ENCODE measurements at places on chromosomes 13 and 19.

DNA sequence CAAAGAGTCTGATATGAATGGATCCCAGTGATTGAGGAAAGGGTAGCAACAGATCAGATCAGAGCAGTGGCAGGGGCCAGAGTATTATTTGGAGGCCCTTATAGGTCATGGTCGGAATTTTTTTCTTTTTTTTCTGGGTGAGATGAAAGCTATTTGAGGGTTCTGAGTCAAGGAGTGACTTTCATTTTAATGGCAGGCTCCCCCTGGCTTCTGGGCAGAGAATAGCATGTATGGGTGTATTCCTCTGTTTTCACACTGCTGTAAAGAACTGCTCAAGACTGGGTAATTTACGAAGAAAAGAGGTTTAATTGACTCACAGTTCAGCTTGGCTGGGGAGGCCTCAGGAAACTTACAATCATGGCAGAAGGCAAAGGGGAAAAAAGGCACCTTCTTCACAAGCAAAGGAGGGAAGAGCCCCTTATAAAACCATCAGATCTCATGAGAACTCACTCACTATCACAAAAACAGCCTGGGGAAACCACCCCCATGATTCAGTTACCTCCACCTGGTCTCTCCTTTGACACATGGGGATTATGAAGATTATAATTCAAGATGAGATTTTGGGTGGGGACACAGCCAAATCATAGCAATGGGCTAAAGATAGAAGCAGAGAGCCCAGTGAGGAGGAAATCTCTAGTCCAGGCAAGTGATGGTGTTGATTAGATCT lies 3.0 kb upstream of the SLC6A16 start:
- peak; percentile 24 for DNase-seq

- DNase-seq: no peak
Measured at GRCh38 chr19:47618771-47619170, 9.8 kb downstream of the BICRA start.

- no peak for DNase-seq
Measured at GRCh38 chr19:16033721-16034120, 42.6 kb upstream of the TPM4 start.

DNA sequence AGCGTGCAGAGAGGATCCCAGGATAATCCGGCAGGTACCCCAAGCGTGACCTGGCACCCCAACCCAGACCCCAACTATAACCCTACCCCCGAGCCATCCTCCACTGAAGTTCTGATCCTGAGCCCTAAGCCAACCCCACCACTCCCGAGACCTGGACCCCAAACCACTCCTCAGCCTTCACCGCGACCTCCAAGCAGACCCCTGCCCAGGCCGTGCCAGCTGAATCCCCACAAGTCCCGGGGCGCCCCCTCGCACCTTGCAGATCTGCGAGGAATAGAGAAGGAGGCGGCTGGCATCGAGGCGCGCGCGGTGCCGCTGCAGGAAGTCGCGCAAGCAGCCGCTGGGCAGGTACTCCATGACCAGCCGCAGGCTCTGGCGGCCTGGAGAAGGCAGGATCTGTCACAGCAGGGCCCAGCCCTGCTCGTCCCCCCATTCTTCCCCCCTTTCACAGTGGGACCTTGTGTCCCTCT lies 10.1 kb upstream of the INSL3 start:
- DNase-seq: no peak

DNA sequence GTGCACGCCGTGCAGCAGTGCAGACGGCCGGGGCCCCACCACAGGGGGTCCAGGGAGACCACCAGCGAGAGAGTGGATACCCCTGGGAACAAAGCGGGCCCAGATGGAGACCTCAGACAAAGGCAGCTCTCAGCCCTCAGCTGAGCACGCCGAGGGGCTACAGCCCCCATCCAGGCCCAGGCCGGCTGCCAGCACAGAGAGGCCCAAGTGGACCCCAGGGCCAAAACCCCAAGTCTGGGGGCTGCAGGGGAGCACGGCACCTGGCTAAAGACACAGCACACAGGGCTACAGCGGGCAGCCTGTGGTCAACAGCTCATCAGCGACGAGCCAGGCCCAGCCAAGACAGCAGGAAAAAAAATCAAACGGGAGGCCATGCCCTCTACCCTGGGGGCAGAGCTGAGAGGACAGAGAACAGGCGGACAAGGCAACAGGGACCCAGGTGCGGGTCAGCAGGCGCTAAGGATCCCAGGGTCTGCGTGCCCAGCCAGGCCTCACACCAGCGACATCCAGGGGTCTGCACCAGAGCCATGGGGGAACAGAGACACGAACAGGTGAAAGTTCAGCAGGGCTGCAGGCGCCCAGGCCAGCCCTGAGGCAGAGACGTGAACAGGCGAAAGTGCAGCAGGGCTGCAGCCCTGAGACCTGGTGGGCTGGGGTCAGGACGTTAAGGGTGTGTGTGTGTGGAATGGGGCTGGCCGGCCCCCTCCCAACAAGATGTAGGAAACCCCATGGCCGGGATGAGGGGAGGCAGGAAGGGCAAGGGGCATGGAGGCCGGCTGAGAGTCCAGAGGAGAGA lies 34.3 kb downstream of the RASA3 start:
- DNase-seq: no peak

GRCh38 chr13:79034341-79034740 lies 371.7 kb downstream of the RBM26 start:
- no peak for DNase-seq

GRCh38 chr13:109090796-109091195 lies 461.4 kb downstream of the MYO16 start:
- DNase-seq: no peak

DNA sequence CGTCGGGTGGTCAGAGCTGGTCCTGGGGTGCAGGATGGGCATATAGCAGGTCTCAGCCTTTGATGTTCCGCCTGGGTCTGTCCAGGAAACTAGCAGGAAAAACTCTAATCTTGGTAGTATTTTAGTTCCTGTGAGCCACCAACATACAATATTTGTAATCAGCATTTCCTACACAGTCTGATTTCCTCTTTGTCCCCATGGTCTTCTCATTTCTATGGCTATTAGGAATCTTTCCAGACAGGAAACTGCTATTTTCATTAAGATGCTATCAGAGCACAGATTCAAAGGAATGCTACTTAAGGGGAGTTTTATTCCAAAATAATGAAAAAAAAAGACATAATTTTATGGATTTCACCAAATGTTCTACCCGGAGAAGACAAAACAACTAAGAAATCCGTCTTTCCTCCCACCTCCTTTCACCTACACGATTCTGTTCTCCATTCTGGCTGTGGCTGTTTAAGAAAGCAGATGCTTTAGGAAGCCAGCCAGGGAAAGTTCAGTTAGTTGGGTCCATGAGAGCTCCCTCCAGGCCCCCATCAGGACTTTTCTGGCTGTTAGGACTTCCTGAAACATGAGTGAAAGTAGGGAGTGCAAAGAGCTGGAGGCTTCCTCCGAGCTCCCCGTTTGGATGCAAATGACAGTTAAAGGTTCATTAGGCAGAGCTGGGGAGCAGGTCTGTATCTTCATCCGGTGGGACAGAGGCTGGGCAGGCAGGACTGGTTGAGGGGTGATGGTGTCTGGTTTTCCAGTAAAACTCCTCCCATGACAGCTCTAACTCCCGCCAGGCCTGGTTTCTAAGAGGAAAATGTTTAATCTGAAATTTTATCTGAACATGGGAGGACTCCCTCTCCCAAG lies 36.3 kb downstream of the SHISA2 start:
- no peak for DNase-seq

DNA sequence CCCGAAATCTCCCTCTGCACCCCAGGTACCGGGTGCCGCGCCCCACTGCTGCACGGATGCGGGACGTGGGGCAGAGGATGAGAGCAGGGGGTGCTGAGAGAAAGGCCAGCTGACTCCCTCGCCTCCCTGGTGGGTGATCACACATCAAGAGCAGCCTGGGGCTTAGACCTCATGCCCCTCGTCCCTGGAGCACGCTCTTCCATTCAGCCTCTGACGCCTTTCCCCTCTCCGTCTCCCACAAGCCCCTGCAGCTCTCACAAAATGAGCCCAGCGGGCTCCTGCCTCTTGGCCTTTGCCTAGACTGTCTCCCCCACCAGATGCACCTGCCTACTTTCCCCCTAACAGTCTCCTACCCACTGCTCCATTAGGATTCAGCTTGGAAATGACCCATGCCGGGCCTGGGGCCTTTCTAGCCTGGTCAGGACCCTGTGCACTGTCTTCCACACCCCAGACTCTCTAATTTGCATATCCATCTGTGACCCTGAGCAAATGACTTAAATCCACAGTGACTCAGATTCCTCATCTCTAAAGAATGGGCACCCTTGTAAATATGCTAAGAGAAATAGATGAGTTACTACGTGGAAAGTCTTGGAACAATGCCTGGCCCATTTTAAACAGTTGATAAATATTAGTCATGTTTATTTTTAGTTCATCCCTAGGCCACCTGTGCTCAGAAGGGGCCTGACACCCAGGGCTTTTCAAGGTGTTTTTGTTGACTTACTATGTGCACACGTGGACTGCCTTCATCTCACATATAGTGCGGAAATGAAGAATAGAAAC lies 582 bp upstream of the PTPRH start:
- DNase-seq: no peak

GRCh38 chr13:111956261-111957151 lies 110.4 kb upstream of the SOX1 start:
- no peak for DNase-seq

DNA sequence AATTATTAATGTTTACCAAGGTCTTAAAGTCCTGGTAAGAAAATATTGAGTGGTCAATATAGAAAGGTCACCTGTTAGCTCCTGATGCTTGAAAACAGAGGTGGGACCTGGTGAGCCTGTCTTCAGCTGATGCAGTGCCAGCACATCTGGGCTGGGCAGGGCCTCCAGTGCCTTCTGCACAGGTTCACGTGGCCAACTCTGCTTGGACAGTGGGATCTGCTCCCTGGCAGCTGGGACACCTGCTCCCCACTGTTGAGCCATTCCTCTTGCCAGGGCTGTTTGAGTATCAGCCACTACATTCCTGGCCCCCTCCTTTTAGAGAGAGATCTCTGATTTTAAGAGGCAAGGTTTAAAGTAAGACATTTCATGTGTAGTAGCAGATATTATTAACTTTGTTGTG lies 135.0 kb downstream of the TM9SF2 start:
- DNase-seq: no peak

- DNase-seq: no peak
Measured at GRCh38 chr19:4380254-4380727, 20.1 kb downstream of the SH3GL1 start.

DNA sequence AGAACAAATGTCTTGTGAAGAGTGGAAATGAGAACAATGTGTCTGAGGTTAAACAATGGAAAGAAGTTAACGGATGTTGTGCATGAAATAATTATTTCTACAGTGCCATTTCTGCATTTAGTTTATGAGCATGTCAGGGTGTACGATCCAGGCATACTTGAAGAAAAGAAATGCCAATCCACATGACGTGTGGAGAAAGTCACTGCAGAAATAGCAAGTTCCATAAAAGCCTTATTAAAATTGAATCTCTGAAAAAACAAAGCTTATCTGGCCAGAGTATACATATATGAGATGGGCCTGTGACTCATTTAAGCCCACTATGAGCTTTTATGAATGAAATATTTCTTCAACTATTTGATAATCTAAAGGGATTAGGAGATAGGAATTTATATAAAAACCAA lies 426.1 kb downstream of the EFNB2 start:
- no peak for DNase-seq

DNA sequence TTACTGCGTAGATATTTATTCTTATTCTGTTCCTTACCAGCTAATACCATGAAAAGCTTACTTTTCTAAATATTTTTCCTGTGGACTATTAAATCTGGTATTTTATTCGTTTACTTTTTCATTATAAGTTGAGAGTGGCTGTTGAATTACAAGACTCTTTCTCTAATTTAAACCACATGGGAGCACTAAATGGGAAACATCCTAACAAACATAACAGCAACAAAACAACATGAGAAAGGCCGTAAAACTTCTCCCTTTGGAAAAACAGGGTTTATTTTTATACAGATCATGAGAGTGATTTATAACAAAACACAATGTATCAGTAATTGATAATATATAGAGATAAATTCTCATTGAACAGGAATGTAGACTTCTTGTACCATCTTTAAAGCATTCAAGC lies 1592.1 kb downstream of the EFNB2 start:
- DNase-seq: no peak

GRCh38 chr19:49874503-49875157 lies 2.5 kb downstream of the AKT1S1 start:
- no peak for DNase-seq

DNA sequence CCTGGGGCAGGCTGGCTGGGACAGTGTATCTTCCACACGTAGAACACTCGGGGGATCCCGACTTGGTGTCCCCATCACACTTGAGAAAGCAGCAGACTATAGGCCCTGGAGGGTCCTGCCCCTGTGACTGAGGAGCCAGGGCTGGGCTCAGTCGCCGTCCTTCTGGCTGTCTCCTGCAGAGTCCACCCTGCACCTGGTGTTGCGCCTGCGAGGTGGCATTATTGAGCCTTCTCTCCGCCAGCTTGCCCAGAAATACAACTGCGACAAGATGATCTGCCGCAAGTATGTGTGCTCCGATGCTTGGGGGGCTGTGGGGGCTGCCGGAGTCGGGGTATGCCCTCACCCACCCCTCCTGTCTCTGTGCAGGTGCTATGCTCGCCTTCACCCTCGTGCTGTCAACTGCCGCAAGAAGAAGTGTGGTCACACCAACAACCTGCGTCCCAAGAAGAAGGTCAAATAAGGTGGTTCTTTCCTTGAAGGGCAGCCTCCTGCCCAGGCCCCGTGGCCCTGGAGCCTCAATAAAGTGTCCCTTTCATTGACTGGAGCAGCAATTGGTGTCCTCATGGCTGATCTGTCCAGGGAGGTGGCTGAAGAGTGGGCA lies 3.1 kb downstream of the UBA52 start:
- no peak for DNase-seq

GRCh38 chr19:12000152-12000981 lies 35.1 kb downstream of the ZNF433 start:
- no peak for DNase-seq

DNA sequence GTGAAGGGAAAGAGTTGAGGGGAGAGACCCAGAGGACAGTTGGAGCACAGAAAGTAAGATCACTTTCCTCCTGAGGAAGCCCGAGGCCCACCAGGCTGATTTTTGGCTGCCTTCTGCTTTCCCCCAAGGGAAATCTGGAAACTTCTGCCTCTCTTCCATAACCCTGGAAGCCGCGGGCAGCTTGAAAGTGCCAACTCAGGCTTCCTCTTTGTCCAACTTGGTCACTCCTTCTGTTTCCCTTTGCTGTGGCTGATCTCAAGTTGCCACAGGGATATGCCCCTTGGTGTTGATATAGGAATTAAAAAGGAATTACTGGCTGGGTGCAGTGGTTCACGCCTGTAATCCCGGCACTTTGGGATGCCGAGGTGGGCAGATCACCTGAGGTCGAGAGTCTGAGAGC lies 5.7 kb upstream of the CD70 start:
- no peak for DNase-seq

DNA sequence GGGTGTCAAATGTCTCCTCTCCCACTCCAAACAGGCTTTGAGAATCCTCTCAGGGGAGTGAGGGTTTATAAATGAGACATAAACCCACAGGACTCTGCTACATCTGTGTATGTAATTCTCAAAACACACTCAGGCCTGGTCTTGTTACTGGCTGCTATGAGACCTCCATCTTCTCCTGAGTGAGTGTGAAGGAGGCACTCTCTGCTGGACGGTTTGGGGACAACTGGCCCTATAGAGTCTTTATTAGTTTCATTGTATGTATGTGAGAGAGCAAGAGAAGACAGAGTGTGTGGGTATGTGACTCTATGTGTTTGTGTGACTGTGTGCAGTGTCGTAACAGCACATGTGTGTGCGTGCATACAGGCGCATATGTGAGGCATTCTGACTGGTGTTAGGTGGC lies 9.6 kb upstream of the CYP4F12 start:
- no peak for DNase-seq

GRCh38 chr19:38638461-38638860 lies 9.0 kb upstream of the ACTN4 start:
- no peak for DNase-seq

Measured in stimulated activated CD8-positive, alpha-beta memory T cell treated with anti-CD3 and anti-CD28 coated beads, Interleukin-4, amount 100 ng/mL, for 4 hours (primary cell).